Activated CD4-positive, CD25-positive, alpha-beta regulatory T cell treated with anti-CD3 and anti-CD28 coated beads, Interleukin-2, amount 50 U/mL, for 72 hours (primary cell): ENCODE measurements at places on chromosomes 3 and 15.

GRCh38 chr15:99249270-99249841 is at the start of gene TTC23:
TSS of gene TTC23 (minus strand) at chr15:99249581. CDS start at chr15:99228712, 20,869 bp downstream.
- no peak for DNase-seq

DNA sequence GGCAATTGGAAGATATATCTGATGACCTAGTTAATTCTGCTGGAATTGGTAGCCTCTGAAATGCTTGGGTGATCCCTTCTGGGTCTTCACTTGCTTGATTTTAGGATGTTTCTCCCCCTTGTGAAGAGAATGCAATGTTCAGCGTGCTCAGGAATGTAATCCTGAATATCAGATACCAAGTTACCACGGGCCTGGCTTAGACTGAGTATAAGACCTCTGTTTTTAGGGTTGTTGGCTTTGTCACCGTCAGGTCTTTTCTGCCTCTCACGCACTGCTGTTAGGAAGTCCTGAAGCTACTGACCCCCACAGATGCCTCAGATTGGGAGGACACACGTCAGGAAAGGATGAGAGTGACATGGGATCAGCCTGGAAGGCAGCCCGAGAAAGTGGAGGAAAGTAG is 198.5 kb downstream of the CDIN1 start:
- no peak for DNase-seq

DNA sequence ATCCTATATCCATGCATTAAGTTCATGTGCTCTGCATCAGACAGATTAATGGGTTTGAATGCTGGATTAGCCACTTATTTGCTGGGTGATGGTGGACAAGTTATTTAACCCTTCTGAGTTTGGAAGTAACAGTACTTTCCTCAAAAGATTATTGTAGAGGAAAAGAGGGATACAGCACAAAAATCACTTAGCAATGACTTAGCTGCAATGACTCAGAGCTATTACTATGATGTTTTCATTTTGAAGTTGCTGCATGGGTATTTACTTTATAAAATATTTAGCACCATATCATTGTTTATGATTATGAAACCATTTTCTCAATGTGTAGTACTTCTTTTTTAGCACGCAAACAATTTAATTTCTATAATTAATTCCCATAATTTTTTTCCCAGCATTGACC is 248.4 kb downstream of the MYRIP start:
- DNase-seq, result no peak

DNA sequence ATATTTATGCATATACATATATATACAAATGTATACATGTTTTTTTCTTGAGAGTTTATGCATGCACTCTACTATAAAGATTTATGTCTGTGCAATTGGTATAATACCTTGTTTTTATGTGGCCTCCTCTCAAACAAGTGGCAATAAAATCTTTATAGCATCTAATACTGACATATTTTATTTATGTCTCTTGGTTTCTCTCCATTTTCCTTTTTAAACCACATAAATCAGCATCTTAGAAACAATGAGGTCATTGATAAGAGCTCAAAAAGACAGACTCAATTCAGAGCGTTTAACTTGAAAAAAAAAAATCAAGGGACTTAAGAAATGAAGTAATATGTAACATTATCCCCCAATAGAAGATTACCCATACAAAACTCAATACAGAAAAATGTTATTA is 1442.2 kb upstream of the ALCAM start:
- DNase-seq, result no peak

GRCh38 chr3:28139288-28139687 is 102.1 kb upstream of the CMC1 start:
- DNase-seq, result no peak

- no peak for DNase-seq
Measured at GRCh38 chr3:71401695-71402231, 181.8 kb downstream of the FOXP1 start.

- no peak for DNase-seq
Measured at GRCh38 chr3:139540651-139541531, 1.3 kb upstream of the RBP1 start.

DNA sequence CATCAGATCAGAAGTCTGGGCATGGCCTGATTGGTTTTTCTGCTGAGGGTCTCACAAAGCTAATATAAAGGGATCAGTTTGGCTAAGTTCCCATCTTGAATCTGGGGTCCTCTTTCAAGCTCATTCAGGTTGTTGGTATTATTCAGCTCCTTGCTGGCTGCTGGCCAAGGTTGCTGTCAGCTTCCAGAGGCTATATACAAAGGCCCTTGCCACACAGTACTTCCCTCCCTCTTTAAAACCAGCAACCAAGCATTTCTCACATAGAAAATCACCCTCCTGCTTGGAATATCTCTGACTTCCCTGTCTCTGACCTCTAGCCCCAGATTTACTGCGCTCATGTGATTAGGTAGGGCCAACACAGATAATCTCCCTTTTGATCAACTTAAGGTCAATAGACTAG is 442.9 kb downstream of the ERC2 start:
- no peak for DNase-seq

DNA sequence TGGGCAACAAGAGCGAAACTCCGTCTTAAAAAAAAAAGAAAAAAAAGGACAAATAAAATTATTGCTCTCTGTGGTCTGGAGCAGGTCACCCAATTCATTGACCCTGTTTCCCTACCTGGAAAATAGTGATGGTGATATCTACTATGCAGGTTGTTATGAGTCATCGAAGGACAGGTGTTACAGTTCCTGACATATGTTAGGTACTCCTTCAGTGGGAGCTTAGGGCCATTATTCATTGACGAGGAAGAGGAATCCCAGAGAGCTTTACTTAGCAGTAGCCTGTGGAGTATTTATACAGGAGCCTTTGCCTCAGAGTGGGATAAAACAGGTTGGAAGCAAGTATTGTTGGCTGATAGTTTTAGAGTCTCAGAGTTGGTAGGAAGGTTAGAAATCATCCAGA is 74.5 kb downstream of the SLC7A14 start:
- no peak for DNase-seq

DNA sequence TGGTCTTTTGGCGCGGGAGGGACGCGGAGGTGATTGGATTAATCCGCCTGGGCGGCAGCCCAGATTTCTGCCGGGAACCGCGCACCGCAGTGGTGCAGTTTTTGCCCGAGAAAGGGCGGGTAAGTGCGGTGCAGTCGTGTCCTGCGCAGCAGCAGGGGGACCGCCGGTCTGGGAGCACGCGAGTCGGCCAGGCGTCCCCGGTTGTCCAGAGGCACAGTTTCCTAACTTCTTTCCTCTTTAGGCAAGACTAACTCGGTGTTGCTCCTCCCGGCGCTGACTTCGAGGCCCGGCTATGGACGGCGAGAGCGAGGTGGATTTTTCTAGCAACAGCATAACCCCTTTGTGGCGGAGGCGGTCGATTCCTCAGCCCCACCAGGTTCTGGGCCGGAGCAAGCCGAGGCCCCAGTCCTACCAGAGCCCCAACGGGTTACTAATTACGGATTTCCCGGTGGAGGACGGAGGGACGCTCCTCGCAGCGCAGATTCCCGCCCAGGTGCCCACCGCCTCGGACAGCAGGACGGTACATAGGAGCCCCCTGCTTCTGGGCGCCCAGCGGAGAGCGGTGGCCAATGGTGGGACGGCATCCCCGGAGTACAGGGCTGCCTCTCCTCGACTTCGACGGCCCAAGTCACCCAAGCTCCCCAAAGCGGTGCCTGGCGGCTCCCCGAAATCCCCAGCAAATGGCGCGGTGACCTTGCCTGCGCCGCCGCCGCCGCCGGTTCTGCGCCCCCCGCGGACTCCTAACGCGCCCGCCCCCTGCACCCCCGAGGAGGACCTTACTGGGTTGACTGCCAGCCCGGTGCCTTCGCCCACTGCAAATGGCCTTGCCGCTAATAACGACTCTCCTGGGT is 736 bp downstream of the ARHGEF26 start:
- DNase-seq, result peak; percentile 31

GRCh38 chr15:55917881-55918296 is 75.5 kb downstream of the NEDD4 start:
- no peak for DNase-seq

- DNase-seq, result no peak
Measured at GRCh38 chr3:111260878-111261277, 189.3 kb downstream of the NECTIN3 start.

GRCh38 chr3:113590983-113591382 is 58.6 kb downstream of the SIDT1 start:
- DNase-seq, result no peak

GRCh38 chr3:176430244-176431037 is 766.8 kb downstream of the TBL1XR1 start:
- no peak for DNase-seq

DNA sequence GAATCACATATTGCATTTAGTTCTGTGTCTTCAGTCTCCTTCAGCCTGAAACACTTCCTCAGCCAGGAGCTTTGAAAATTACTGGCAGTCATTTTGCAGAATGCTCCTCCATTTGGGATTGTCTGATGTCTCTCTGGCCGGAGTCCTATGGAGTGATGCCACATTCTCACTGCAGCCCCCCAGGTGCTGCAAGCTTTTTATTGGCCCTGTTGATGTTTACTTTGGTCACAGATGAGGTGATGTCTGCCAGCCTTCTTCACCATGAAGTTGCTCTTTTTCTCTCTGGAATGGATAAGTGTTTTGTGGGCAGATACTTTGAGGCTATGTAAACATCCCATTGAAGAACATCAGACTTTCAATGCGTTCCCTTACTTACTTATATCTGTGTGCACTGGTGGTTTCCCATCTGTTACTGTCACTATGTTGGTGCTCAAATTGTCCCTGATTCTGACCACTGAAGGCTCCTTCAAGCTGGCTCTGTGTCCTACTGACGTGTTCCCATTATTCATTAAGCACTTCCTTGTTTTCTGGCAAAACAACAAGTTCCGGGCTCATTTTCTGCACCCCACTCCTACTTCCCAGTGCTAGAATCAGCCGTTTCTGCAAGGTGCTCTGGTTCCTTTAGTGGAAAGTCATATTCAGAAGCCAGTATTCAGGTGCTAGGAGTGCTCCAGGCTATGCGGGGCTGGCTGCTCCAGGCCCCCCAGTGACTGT is 1.4 kb upstream of the CLEC3B start:
- DNase-seq, result no peak

- no peak for DNase-seq
Measured at GRCh38 chr3:118970819-118971218, 63.8 kb downstream of the IGSF11 start.

DNA sequence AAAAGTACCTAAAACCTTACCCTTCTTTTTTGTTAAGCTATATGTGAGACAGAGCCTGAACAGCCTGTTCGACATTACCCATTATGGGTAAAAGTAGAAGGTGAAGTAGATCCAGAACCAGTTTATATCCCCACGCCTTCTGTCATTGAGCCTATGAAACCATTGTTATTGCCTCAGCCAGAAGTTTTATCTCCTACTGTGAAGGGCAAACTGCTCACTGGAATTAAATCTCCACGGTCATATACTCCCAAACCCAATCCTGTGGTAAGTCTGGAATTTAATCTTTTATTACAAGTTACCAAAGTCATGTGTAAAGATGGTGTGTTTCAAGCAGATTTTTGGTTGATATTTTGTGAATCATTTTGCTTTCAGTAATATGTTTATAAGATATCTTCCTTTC is 47.1 kb upstream of the MAPKBP1 start:
- no peak for DNase-seq

DNA sequence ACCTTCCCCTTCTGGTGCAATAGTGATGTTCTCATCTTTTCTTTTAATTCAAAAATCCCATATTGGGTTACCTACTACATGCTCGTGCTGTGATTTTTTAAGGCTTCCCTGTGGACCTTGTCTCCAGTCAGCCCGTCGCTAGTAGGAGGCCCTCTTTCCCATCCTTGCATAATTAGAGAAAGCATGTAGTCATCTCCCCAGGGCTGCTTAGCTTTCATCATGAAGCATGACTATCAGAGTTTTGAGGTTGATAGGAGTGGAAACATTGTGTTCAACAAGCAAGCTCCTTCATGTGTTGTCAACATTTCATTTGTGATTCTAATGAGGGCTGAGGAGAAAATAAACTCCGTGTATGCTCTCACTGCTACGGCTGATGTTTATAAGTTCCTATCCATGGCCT is 8.7 kb upstream of the LRTM1 start:
- DNase-seq, result no peak

GRCh38 chr3:17398959-17399551 is 343.4 kb downstream of the TBC1D5 start:
- DNase-seq, result no peak

DNA sequence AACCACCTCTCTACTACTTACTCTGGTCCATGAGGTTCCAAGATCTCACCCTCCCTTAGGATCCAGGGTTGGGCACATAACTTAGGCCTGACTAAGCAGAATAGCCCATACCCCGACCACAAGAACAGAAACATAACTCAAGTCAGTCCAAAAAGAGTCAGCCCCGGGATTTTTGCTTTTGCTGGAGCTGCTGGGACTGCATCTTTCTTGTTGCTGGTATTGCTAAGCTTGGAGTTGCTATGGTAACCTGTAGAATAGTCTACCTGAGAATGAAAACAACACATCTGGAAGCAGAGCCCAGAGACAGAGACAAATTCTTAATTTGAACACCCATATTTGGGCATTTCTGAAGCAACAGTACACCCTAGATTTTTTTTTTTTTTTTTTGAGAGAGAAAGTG is 6.5 kb downstream of the RUBCN start:
- no peak for DNase-seq

GRCh38 chr3:192054881-192055280 is 593.9 kb downstream of the PYDC2 start:
- no peak for DNase-seq

- no peak for DNase-seq
Measured at GRCh38 chr3:60126511-60127304, 1076.9 kb upstream of the CFAP20DC start.

- DNase-seq, result no peak
Measured at GRCh38 chr3:117963858-117964257, 1070.8 kb downstream of the IGSF11 start.

DNA sequence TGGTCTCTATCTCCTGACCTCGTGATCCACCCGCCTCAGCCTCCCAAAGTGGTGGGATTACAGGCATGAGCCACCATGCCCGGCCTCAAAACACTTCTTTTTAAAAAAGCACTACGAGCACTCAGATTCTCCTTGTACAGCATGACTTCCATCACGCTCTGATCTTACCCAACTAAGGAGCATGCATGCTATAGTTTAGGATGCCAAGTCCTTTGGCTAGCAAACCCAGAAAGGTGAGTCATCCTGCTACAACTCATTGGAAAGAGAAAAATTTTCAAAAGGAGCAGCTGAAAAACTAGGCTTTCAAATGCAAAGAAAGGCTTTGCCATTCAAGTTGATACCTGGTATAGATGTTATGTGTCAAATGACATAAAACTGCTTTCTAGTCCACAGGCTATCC is 70.3 kb upstream of the PRICKLE2 start:
- DNase-seq, result no peak

DNA sequence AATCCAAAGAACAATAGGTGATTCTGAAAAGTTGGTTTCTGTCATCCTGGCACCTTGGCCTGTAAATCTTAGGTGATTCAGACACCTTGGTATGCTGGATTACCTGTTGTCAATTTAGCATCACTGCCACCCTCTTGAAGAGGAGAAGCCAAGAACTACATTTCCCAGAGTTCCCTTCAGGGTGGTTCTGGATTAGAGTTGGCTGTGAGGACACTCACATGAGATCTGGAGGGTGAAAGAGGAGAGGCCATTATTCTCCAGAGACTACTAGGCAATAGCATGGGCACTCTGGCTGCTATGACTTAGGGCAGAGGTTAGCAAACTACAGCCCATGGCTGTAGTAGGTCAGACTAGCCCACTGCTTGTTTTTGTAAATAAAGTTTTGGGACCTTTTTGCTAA is 41.7 kb upstream of the CORO2B start:
- no peak for DNase-seq
